ENCODE measurements at places on chromosomes 3 and 15. TPM values are rescaled to one million over a fixed set of nuclear protein-coding genes. Genes with fewer than 3 reads are reported as not detected.

Gene KCNH8
- 0.24 TPM for total RNA-seq

Gene DAZL
- not detected for total RNA-seq

DNA sequence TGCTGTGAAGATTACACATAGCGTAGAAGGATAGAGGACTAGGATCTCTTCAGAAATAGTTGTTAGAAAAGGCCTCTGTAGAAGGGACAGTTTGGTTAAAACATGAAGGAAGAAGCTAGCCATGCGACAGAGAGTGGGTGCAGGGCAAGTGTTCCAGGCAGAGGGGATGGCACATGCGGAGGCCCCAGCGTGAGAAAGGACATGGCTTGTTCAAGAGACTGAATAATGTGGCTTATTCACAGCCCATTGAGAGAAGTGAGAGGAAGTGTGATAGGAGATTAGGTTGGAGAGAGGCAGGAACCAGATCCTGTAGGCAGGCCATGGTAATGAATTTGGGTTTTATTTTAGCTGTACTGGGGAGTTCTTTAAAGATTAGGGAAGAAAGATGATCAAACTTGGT, 56.4 kb downstream of the NEO1 start:
- no peaks in the 10 kb centered on the region for H3K36me3 ChIP-seq
- no peaks in the 10 kb centered on the region for H3K27me3 ChIP-seq
- no peak overlapping the region for H3K27ac ChIP-seq

GRCh38 chr3:41198526-41198925, 779 bp upstream of the CTNNB1 start:
- H3K36me3 ChIP-seq: no peaks in the 10 kb centered on the region
- peak overlapping the region; percentile 86 for H3K4me3 ChIP-seq
- H3K27ac ChIP-seq: peak overlapping the region; percentile 100
- H3K4me1 ChIP-seq: peaks cover 25% of the 10 kb centered on the region

Gene CDHR4
- 6.0 TPM for total RNA-seq

Gene C15orf62
- total RNA-seq: 2.3 TPM

Gene AGBL1
- 23.0 TPM for total RNA-seq

DNA sequence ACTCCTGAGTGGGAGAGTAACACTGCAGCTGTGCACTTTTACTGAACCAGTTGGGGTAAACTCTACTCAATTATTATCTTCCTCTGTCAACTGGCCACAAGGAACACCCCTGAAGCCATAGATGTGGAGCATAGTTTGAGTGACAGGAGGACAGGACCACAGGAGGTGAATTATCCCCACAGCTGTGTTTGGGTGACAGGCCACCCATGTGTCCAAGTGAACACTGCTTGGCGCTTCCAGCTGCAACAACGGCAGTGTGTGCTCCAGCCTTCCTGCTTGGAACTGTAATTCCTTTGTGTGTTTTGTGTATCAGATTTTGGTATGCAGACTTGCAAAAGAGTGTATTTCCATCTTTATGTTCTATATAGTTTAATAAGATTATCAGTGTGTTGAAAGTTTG, 20.2 kb upstream of the TSPAN3 start:
- H3K36me3 ChIP-seq: no peaks in the 10 kb centered on the region
- DNase-seq: no peak
- no peak overlapping the region for H3K4me3 ChIP-seq
- no peaks in the 10 kb centered on the region for H3K4me1 ChIP-seq
- H3K27me3 ChIP-seq: no peaks in the 10 kb centered on the region

GRCh38 chr3:134877788-134878187, 82.7 kb downstream of the EPHB1 start:
- H3K4me3 ChIP-seq: no peak overlapping the region
- H3K36me3 ChIP-seq: no peaks in the 10 kb centered on the region
- no peaks in the 10 kb centered on the region for H3K27me3 ChIP-seq

Gene SCN11A
- total RNA-seq: 0.10 TPM

DNA sequence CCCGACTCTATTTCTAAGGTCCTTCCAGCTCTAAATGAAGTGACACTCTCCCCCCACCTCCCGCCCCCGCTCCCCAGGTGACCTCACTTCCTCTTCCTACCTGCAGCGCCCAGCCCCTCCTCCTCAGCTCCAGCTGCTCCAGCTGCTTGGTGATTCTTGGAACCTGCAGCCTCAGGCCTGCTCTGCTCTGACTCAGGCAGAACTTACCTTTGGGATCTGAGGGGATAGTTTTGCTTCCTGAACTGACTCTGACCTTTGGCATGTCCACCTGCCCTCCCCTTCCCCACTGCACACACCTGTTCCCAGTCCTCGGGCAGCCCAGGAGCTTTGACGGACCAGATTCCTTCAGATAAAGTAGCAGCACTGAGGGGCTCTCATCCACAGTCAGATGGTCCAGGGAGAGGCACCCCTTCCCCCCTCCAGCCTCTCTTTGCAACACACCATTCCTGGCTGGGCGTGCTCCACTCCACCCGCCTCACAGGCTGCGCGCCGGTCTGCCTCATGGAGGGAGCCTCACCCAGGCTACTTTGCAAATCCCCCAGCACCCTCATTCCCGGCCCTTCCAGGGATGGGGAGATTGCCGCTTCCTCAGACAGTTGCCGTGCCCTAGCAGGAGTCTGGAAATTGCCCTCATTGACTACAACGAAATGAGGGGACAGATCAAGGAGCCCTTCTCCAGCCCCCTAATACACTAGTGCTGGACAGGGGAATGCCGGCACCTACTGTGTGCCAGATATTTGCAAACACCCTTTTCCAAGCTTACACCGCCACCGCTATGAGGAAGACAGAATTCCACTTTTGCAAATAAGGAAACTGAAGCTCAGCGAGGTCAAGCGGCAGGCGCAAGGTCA, 692 bp upstream of the C15orf39 start:
- H3K27ac ChIP-seq: peak overlapping the region; percentile 97
- peak; percentile 86 for DNase-seq
- peaks cover under 1% of the 10 kb centered on the region for H3K36me3 ChIP-seq
- peak overlapping the region; percentile 82 for H3K4me3 ChIP-seq
- no peaks in the 10 kb centered on the region for H3K27me3 ChIP-seq

- no peak overlapping the region for H3K27ac ChIP-seq
- H3K4me3 ChIP-seq: no peak overlapping the region
These were observed 23.1 kb downstream of the XXYLT1 start for GRCh38 chr3:195247863-195248189.

DNA sequence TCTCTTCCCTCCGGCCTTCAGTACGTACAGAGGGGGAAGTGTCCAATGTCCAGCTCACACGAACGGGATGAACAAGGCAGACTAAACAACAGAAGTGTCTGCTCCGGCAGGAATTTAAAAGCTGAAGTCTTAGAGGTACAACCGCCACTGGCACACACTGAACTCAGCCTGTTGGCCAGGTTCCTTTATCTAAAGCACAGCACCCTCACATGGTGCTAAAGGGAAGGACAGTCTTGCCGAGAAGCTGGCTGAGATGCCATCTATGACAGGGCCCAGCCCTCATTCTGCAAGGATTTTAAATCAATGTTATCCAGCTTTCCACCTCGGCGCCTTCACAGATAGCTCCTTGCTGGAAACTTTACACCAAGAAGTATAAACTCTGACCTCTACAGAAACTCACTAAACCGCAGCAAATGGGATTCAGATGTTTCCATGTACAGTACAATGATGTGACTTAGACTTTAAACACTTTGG, 2.8 kb downstream of the ADAMTS17 start:
- H3K36me3 ChIP-seq: no peaks in the 10 kb centered on the region
- DNase-seq: peak; percentile 55
- H3K27ac ChIP-seq: no peak overlapping the region
- H3K4me3 ChIP-seq: no peak overlapping the region
- peaks cover 11% of the 10 kb centered on the region for H3K27me3 ChIP-seq

- H3K27me3 ChIP-seq: no peaks in the 10 kb centered on the region
- H3K36me3 ChIP-seq: peaks cover 59% of the 10 kb centered on the region
- H3K4me3 ChIP-seq: no peak overlapping the region
- peaks cover 3% of the 10 kb centered on the region for H3K4me1 ChIP-seq
These were observed 11.9 kb downstream of the UBL7 start for GRCh38 chr15:74449095-74449494.

Gene ATOSA
- 43.6 TPM for total RNA-seq

GRCh38 chr3:133521946-133522345, 51.5 kb upstream of the CDV3 start:
- H3K27me3 ChIP-seq: no peaks in the 10 kb centered on the region
- H3K4me1 ChIP-seq: no peaks in the 10 kb centered on the region
- no peaks in the 10 kb centered on the region for H3K36me3 ChIP-seq
- H3K27ac ChIP-seq: no peak overlapping the region
- H3K4me3 ChIP-seq: no peak overlapping the region
- no peak for DNase-seq
